ENCODE measurements at places on chromosomes 13 and 19.

DNA sequence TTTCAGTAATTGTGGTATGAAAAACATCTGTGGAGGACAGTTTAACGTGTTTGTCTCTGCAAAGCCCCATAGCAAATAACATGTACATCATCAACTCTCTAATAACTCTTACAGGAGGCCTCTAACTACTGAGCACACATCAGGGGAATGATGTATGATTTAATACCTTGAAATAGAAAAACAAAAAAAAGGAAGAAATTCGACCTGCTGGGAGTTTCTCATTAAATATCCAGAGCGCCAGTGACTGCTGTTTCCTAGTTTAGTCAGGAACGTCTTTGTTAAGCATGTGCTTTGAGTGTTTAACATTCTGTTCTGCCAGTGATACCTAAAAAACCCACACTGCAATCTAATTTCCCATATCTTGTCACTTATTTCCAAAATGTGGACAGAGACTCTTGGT, 235.4 kb downstream of the PCDH20 start:
- no peak for DNase-seq

GRCh38 chr19:6427131-6427530, 2.5 kb upstream of the KHSRP start:
- DNase-seq = no peak

GRCh38 chr13:30900952-30901749, 4.9 kb upstream of the MEDAG start:
- DNase-seq = no peak

DNA sequence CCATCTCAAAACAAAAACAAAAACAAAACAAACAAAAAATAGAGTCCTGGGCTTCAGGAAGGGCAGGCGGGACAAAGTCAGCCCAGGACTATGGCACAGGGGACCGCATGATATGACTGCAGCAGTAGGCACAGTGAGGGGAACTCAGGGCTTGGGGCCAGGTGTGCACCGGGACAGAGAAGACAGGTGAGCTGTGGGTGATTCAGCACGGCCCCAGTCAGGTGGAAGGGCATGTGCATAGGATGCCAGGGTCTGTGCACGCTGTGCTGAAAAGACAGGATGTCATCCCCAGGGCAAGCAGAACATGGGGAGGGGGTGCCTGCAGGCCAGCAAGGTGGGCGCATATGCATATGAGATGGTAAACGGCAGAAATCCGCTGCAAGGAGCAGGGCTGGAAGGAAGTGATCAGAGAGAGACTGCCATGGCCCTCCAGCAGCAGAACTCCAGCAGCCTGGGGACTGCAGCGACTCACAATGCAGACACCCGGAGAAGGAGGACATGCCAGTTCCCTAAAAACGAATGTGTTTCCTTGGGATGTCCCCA, 15.0 kb downstream of the EPS15L1 start:
- no peak for DNase-seq

DNA sequence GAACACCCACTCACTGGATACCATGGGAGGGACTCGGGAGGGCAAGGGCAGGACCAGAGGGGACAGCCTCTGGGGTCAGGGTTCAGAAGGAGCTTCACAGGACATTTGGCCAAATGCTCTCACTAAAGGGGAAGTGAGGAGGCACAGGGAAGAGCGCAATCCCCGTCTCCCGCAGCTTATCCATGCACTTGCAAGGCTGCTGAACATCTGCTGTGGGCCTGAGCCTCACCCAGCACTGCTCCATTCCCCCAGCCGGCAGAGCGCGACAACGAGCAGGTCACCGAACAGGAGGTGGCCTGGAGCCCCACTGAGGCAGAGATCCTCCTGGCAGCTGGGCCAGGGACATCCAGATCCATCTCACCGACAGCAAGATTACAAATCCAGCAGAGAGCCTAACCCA, 23.3 kb downstream of the ELAVL1 start:
- no peak for DNase-seq

DNA sequence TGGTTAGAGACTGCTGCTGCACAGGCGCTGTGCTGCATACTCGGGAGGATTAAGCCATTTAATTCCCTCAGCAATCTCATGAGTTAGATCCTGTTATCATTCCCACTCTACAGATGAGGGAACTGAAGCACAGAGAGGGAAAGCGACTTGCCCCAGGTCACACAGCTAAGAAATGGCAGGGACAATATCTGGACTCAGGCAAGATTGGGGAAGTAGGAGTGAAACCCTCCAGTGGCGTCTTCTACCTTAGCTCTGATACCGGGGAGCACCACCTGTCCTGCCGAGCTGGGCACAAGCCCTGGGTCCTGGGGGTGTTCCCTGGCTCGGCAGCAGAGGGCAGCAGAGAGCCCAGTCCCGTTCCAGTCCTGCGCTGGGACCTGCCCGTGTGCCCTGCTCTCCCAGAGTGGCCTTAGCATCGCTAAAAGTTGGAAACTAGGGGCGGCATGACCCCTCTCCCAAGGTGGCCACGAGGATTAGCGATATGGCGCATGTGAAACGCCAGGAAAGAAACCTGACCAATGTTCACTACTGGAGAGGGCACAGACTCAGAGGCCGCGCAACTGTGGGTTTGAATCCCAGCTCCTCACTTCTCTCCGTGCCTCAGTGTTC, 20.5 kb downstream of the CYTH2 start:
- no peak for DNase-seq

GRCh38 chr19:30253581-30253996, 118.6 kb upstream of the ZNF536 start:
- DNase-seq = no peak

All from amniotic epithelial cell (primary cell).